Activated T-helper 1 cell treated with anti-CD3 and anti-CD28 coated beads, Interleukin-12 subunit alpha, Interleukin-12 subunit beta, Interleukin-2, Interleukin-4 antibody, amounts not matched to agents 30 ng/mL and 10 ng/mL and 1 ng/mL, durations not matched to agents 14 hours and 24 hours and 36 hours (primary cell): ENCODE measurements at places on chromosomes 5 and 9.
A peak's percentile ranks its signal among the peaks of the same experiment; 100 is the strongest.

DNA sequence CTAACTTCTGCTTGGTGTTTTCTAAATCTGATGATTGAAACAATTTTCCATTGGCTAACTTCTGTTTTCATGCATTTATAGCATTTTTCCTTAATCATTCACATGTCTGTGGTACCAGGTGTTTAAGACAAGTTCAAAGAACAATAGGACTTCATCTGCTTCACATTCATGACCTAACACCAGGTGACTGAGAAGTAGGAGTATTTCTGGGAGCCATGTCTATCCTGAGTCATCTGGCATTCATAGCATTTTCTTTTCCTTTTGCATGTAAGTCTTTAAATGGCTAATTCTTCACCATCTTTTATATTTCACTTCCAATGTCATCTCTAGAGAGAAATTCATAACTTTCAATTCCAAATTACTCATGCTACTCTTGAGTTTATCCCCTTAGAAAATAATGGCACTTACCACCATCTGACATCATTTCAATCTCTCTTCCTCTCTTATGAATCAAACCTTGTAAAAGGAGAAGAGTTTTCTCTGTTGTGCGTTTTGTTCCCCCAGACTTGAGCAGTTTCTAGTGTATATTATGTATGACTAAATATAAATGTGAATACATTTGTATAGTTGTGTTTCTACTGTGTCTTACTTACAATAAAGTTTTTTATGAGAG lies 1196.1 kb upstream of the CDH9 start:
- DNase-seq = no peak
- H3K4me1 ChIP-seq = no peaks in the 10 kb centered on the region
- no peaks in the 10 kb centered on the region for H3K36me3 ChIP-seq
- no peaks in the 10 kb centered on the region for H3K27me3 ChIP-seq
- H3K4me3 ChIP-seq = no peak overlapping the region
- H3K27ac ChIP-seq = no peak overlapping the region

DNA sequence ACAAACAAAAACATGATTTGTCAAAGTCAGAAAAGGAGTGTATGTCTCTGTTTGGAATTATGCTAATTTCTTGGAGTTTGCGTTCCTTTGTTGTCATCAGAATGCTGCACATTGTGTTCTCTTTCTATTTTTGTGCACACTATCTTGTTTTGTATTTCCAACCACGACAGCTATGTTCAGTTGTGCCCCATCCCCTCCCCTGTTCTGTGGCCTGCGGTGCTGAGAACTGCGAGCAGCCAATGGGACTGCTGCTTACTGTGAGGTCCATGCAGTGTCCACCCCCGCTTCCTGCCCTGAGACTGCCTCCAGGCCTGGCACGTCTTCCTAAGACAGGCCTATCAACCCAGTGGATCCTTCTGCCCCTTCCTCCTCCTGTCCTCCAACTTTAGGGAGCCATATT lies 76.8 kb downstream of the PALM2AKAP2 start:
- no peak overlapping the region for H3K27ac ChIP-seq
- DNase-seq = no peak
- peaks cover 6% of the 10 kb centered on the region for H3K4me1 ChIP-seq
- H3K27me3 ChIP-seq = peaks cover 25% of the 10 kb centered on the region

GRCh38 chr9:97744710-97745708 lies 47.9 kb upstream of the XPA start:
- no peak overlapping the region for H3K27ac ChIP-seq
- DNase-seq = no peak
- peaks cover 3% of the 10 kb centered on the region for H3K36me3 ChIP-seq
- H3K4me1 ChIP-seq = peaks cover 11% of the 10 kb centered on the region
- H3K4me3 ChIP-seq = no peak overlapping the region

DNA sequence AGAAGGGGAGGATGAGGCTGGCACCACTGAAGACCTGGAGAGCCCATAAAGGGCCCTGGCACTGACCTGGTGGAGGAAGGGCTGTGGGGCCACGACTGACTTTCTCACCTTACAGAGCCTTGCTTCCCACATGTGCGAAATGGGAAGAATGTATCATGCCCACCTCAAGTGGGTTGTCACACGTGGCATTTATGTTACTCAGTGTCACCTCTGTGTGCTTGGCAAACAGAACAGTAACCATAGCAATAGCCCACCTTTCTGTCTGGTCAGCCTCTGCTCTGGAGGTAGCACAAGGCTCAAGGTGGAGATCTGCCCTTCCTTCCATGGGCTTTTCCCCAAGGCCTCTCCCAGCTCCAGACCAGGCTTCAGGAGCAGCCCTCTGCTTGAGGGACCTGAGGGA lies 16.7 kb downstream of the TCF7 start:
- DNase-seq = no peak
- H3K36me3 ChIP-seq = peaks cover 38% of the 10 kb centered on the region
- peaks cover 19% of the 10 kb centered on the region for H3K27me3 ChIP-seq
- H3K27ac ChIP-seq = peak overlapping the region; percentile 86
- peak overlapping the region; percentile 42 for H3K4me3 ChIP-seq

GRCh38 chr5:149771216-149771980 lies 41.3 kb downstream of the PPARGC1B start:
- H3K4me1 ChIP-seq = no peaks in the 10 kb centered on the region
- no peak overlapping the region for H3K27ac ChIP-seq
- H3K27me3 ChIP-seq = no peaks in the 10 kb centered on the region
- no peak for DNase-seq

GRCh38 chr9:117664419-117664818 lies 39.8 kb upstream of the TLR4 start:
- H3K4me1 ChIP-seq = no peaks in the 10 kb centered on the region
- no peak overlapping the region for H3K27ac ChIP-seq
- H3K36me3 ChIP-seq = no peaks in the 10 kb centered on the region

DNA sequence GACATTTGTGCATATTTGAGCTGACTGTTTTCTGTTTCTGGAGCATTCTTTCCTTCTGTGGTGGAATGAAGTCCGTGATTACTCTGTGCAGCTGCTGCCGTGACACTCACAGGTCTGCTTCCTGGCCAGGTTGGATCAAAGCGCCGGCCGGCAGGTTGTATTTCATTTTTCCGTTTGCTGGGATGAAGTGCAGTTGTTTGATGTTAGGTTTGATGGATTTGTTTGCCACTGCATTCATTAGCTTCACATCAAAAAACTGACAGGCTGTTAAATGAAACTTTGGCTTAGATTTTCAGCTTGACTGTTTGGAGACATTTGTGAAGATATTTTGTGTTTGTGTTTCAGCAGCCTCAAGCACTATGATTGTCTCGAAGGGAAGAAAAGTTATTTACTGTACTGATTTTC lies 140.1 kb downstream of the KDM4C start:
- DNase-seq = no peak
- H3K4me3 ChIP-seq = no peak overlapping the region
- H3K4me1 ChIP-seq = peaks cover 67% of the 10 kb centered on the region
- no peaks in the 10 kb centered on the region for H3K27me3 ChIP-seq
- H3K27ac ChIP-seq = no peak overlapping the region
- peaks cover 32% of the 10 kb centered on the region for H3K36me3 ChIP-seq

DNA sequence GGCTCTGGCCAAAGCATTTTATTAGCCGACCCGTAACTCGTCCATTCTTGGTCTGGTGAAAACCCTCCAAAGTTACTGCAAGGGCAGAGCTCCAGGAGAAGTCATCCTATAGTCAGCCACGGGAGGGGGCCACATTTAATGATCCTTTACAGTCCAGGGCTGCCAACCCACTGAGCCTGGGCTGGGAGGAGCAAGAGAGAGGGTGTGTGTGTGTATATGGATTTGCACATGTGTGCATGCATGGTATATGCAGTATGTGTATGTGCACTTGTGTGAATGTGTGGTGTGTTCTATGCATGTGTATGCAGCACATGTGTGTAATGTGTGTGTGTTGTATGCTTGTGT lies 4.2 kb upstream of the RASGEF1C start:
- no peak for DNase-seq
- no peaks in the 10 kb centered on the region for H3K36me3 ChIP-seq
- H3K27me3 ChIP-seq = peaks cover 10% of the 10 kb centered on the region
- no peak overlapping the region for H3K4me3 ChIP-seq
